Colonic mucosa (tissue), 4 donors: ENCODE measurements at places on chromosomes 6 and 20. TPM values are rescaled to one million over a fixed set of nuclear protein-coding genes. Genes with fewer than 3 reads are reported as not detected.

GRCh38 chr6:167472148-167472547, 147.3 kb downstream of the TTLL2 start:
- H3K27ac ChIP-seq: no peak overlapping the region
- no peak for DNase-seq
- H3K4me1 ChIP-seq: no peaks in the 10 kb centered on the region
- H3K27me3 ChIP-seq: no peaks in the 10 kb centered on the region

DNA sequence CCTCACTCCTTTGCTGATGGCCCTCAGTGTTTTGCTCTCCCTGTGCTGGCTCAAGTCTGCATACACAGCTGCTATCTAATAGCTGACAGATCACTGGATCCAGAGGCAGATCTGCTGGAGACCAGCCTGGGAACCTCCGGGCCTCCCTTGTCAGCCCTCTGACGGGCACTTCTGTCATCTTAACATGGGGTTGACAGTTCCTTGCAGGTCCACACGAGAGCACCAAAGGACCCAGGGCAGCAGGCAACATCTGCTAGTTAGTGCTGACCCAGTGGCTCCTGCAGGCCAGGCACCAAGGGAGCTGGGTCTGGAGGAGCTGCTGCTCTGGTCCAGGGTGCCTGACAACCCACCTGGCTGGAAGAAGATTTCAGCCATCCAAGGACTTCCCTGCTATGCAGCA, 208.1 kb downstream of the UST start:
- H3K27ac ChIP-seq: no peak overlapping the region
- H3K27me3 ChIP-seq: no peaks in the 10 kb centered on the region
- no peak overlapping the region for H3K4me3 ChIP-seq
- DNase-seq: no peak
- H3K36me3 ChIP-seq: no peaks in the 10 kb centered on the region

DNA sequence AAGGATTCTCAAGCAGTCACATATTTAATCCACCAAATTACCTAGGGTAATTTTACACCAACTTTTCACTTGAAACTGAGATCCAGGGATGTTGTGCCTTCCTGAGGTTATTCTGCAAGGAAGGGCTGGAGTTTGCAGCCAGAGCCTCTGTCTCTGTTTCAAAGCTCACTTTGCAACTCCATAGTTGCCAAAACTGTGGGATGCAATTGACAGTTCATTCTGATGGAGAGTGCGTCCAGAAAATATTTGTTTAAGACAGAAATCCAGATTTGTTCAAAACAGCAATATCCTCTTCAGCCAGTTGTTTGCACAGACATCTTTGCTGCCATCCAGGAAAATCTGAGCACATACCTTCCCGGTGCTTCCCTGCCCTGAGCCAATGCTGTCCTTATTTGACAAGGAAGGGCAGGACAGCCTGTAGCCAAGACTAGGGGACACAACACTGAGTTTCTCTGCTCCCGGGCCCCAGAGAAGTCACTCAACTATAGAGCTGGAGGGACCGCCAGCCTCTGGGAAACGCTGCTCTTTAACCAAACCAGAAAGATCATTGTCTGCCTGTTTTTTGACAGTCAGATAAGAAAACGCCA, 297.4 kb downstream of the HIVEP2 start:
- H3K36me3 ChIP-seq: no peaks in the 10 kb centered on the region
- H3K27me3 ChIP-seq: no peaks in the 10 kb centered on the region
- no peak for DNase-seq

EDN3 gene
- 11.7 TPM for total RNA-seq

DNA sequence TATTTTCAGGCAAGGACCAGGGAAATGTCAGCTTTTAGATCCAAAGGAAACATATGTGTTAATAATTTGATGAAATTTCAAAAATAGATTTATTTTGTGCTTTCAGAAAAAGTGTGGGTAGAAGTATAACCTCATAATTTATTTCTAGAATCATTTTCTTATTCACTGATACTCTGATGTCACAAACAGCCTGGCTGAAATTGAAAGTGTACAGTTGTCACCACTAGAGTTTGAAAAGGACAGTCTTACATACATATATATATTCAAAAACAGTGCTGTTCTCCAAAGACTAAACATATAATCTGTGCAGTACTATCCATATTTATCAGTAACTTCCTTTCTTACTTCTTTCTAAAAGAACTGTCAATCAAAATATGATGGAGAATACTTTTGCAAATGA, 254.4 kb upstream of the KCNQ5 start:
- no peak overlapping the region for H3K4me3 ChIP-seq
- H3K4me1 ChIP-seq: no peaks in the 10 kb centered on the region
- H3K27ac ChIP-seq: no peak overlapping the region
- H3K36me3 ChIP-seq: no peaks in the 10 kb centered on the region
- DNase-seq: no peak
- no peaks in the 10 kb centered on the region for H3K27me3 ChIP-seq

DNA sequence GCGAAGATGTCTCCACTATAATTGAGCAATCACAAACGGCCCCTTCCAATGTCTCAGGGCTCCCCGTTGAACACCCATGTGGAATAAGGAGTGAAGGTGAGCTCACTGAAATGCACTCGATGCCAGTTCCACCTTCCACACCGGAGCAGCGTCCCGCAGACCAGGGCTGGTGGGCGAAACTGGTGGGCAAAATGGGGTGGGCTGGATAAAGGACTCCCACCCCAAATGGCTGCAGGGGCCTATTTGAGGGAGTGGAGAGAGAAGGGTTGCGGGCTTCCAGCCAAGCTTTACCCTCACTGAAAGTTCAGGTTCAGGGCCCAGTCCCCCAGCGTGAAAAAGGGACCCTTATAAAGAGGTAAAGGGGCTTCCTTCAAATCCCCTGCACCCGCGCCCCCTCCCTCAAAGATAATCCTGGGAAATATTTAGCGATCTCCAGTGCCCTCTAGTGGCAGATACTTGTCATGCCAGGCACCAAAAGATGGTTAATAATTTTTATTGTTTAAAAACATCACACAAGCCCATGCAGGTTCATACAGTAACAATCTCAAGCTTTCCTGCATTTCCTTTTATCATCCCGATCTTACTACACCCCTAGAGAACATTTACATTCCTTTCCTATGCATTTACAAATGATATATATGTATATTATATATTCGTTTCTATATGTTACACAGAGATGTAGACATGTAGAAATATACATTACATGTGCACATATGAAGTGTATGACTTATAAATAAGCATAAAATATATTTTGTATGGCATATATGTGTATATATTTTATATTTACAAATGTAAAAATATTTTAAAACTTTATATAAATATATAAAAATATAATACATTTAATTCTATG, 58.2 kb upstream of the NKX2-2 start:
- H3K4me1 ChIP-seq: no peaks in the 10 kb centered on the region
- no peak overlapping the region for H3K4me3 ChIP-seq
- no peak for DNase-seq
- no peak overlapping the region for H3K27ac ChIP-seq
- H3K36me3 ChIP-seq: no peaks in the 10 kb centered on the region
- peaks cover 4% of the 10 kb centered on the region for H3K27me3 ChIP-seq

RBM12 gene
- 63.8 TPM for total RNA-seq

DNA sequence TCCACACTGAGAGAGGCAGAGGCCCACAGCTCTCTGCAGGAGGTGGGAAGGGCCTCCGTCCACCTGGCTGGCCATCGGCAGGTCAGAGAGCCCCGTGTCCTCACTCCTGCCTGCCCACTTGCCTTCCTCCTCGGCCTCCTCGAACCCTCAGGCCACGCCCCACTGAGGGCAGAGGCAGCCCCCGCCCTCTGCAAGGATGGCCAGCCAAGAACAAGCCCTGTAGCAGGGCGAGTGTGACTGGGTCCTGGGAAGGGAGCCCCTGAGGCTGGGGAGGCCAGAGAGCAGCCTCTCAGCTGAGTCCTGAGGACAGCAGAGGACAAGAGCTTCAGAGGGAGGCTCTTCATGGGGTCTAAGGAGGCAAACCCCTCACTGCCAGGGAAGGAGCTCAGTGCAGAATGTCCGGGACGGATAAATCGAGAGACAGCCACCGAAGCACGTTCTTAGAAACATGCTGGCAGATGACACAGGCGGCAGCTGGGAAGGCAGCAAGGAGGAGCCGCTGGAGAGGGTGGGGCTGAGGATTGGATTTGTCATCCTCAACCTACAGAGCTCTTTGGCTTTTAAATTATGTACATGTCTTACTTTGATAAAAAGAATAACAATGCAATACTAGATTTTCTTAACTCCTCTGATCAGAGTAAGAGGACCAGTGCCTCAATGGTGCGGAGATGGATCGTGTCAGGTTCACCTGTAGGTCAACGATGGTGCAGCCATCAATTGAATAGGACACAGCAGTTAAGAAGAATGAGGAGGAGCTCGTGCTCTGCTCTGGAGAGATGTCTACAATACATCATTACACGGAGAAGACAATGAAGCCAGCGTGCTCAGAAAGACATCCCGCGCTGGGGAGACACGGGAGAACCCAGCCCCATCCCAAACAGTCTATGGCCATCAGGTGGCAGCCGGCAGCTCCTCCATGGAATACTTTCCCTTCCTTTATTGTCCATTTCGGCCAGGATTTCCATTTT, 53.0 kb downstream of the GNAS-AS1 start:
- no peak overlapping the region for H3K27ac ChIP-seq
- H3K4me3 ChIP-seq: no peak overlapping the region
- no peaks in the 10 kb centered on the region for H3K36me3 ChIP-seq
- DNase-seq: no peak

DNA sequence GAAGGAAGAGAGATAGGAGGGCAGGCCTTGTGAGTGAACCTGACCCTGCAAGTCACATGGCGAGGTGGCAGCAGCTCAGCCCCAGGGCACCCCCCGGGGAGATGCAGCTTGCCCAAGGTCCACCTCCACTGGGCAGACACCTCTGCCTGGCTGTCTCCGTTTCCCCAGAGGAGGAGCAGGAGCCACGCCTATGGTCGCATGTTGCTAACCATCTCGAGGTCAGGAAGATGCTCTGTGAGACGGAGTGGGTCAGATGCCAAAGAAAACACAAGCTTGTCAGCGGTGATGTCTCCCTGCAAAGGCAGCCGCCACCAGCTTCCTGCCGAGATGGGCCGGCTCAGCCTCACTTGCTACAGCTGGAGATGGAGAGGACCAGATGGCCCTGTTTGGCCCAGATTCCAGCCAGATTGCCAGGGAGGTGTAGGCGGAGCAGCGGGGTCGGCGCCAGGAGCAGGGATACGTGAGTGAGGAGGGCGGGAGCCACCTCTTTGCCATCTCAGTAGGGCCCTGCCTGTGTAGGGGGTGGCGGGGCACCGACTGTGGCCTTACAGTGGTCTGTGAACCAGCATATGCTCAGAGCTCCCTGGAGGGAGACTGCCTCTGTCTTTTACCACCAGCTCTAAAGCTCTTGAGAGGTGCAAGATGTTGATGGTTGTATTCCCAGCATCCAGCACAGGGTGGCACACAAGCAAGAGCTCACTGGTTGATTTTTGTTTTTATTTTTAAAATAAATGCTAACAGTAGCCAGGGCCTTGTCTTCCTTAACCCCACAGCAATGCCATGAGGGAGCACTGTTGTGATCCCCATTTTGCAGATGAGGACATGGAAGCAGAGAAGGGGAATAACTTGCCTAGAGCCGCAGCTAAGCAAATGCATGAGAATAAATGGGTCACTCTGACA, 42.9 kb upstream of the FAM83D start:
- no peaks in the 10 kb centered on the region for H3K4me1 ChIP-seq
- H3K27ac ChIP-seq: no peak overlapping the region
- no peaks in the 10 kb centered on the region for H3K36me3 ChIP-seq
- H3K4me3 ChIP-seq: no peak overlapping the region
- DNase-seq: no peak
